ENCODE measurements at places on chromosomes 16 and 17.

GRCh38 chr17:21417921-21418320 lies 41.8 kb downstream of the KCNJ12 start:
- DNase-seq, result no peak

DNA sequence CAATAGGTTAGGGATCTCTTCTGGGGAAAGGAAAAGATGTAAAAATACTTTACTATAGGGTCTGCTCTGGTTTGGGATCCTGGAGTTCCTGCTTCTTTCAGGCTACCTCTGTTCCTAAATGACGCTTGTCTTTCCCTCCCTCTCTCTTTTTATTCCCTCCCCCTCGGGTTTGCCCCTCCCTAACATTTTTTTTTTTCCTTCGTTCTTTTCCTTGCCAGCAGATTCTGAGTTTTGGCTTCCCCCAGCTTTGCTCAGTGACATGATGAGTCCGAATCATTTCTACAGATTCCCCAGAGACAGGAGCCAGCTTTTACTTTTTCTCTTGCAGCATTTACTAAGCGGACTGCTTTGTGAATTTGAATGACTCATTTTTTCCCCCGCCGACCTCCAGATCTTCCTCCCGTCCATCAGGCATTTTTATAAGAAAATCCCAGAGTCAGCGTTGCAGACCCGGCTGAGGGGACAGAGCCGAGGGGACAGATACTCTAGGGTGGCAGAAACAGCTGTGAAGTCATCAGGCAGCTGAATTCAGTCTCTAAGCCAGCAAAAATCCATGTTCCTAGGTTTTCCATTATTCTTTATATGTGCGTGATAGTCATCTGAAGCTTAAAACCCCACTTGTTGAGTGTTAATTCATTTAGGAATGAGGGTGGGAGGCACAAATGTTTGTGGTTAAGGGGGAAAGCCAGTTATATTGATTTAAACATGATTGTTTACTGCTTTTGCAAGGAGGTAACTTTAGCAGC lies at the start of gene TMEM100:
TSS of gene TMEM100 (minus strand) at position 123 of the 746 bp plus-strand sequence. CDS start 1,794 bp downstream, outside the sequence.
- peak; percentile 37 for DNase-seq

- no peak for DNase-seq
Measured at GRCh38 chr17:4485676-4486646, 12.7 kb upstream of the SPNS2 start.

DNA sequence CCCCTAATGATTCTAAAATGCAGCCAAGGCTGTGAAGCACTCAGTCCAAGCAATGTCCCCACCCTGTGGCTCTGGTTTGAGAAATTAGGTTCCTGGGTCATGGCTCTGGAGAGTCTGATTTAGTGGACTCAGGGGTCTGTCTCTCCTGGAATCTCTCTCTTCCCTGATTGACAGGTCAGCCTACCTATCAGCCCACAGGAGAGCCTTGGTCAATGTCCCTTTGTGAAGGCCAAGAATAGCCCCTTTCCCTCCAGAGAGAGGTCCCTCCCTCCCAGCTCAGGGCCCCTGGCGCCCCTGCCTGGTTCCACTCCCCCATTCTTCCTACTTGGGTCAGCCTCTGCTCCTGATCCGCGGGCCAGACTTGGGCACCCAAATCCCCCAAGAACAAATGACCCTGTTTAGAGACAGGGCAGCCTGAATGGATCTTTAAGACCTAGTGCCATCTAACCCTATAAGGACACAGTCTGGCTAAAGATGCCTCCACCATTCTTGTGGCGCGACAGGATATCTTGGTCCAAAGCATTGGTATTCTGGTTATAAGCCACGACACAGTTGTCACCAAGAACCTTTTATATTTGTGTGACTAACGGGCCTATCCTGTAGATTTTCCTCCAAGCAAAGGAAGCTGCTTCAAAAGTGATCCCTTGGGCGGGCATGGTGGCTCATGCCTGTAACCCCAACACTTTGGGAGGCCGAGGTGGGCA lies 38.3 kb upstream of the PRSS54 start:
- DNase-seq, result no peak

- peak; percentile 85 for DNase-seq
Measured at GRCh38 chr17:16286009-16286946, 67.0 kb downstream of the CENPV start.

DNA sequence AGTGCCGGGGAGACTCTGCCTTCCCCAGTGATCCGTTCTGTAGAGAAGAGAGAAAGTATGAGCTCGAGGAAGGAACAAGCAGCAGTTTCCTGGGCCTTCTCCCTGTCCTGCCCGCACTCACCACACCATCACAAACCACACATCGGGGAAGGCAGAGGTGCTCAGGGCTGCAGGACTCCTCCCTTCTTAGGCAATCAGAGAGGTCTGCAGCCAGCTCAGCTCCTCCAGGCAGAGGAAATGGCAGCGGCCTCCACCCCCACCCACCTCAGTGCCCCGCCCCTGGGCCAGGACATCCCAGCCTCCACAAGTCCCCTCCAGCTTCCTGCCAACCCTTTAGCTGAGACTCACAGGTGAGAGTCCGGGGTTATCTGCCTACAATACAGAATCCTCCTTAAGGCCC lies 2.0 kb downstream of the ZNF319 start:
- peak; percentile 41 for DNase-seq

DNA sequence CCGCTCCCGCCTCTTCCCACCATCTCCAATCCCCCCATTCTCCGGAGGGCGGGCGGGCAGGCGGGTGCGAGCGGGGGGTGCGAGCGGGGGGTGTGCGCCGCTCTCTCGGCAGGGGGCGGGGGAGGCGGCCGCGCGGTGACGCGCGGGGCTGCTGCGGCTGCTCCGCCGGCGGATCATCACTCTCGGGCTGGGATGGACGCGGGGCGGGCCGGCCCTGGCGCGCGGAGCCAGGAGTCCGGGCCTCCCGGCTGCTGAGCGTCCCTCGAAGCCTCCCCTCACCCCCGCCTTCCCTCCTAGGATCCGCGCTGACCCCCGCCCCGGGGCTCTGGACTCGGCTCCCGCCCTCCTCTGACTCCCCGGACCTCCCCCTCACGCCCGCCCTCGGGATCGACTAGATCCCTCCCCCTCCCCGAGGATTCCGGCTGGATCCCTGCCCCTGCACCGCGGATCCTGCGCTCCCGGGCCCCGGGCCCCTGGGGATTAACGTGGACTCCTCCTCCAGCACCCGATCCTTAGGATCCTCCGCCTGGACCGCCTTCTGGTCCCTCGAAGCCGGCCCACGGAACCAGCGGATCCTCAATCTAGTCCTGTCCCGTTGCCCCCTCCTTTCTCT lies 946 bp upstream of the TMEM256 start:
- peak; percentile 26 for DNase-seq

DNA sequence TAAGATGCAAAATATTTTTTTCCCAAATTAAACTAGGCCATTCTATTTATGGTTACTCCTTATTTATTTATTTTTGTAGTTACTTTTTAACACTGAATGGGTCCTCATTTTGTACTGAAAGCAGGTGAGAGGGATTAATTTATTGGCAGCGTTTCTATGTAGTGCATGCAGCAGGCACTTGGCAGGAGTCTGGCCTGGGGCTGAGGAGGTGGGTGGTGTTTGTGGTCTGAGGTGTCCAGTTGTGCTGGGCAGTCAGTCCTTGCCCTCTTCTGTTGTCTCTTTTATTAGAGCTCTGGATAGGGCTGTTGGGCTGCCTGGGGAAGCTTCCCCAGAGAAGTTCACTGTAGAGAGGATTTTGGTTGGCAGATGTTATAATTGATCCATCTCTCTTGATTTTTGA lies 12.7 kb downstream of the SEC14L1 start:
- no peak for DNase-seq

DNA sequence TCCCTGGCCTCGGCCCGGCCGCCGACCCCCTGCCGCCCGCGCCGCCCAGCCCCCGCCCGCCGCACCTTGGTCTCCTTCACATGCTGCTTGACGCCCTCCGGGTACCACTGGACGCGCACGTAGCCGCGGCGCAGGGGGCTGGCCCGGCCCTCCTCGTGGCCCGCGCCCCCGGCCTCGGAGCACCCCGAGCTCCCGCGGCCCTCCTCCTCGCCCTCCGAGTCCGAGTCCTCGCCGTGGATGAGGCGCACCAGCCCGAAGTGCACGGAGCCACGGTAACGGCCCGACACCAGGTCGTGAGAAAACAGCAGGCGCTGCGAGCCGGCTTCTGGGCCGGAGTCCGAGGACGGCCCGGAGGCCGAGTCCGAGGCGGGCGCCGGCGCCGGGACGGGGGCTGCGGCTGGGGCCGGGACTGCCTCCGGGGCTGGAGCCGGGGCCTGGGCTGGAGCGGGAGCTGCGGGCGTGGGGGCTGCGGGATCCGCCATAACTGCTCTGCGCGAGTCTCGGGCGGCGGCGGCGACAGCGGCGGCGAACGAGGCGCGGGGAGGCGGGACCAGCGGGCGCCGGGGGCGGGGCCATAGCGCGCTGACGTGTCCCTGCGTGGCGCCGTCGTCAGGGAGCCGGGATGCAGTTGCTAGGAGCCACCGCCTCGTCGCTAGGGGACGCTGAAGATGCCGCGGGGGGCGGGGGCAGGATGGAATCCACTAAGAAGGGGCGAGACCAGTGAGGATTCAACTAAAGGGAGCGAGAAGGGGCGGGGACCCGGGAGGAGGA lies at the start of gene UBE2O:
TSS of gene UBE2O (minus strand) at position 493 of the 771 bp plus-strand sequence. CDS start at position 482, 11 bp downstream.
- peak; percentile 91 for DNase-seq

DNA sequence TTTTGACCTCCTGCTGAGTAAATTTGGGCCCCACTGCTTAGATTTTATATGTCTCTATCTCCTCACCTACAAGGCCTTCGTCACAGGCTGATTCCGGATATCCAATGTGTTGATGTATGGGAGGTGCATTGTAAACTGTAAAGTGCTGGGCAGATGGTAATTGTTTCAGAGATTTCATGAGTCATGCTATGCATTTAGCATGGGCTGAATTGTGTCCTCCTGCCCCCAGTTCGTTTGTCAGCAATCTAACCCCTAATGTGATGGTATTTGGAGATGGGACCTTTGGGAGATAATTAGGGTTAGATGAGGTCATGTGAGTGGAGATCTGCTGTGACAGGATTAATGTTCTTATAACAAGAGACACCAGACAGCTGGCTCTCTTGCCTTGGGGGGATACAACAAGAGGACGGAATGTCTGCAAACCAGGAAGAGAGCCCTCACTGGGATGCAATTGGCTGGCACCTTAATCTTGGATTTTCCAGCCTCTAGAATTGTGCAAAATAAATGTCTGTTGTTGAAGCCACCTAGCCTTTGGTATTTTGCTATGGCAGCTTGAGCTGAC lies 101.8 kb upstream of the NLRP1 start:
- DNase-seq, result no peak

GRCh38 chr17:36135465-36135864 lies 31.8 kb downstream of the CCL4 start:
- peak; percentile 27 for DNase-seq

GRCh38 chr16:15518381-15519351 lies 84.3 kb downstream of the BMERB1 start:
- no peak for DNase-seq

DNA sequence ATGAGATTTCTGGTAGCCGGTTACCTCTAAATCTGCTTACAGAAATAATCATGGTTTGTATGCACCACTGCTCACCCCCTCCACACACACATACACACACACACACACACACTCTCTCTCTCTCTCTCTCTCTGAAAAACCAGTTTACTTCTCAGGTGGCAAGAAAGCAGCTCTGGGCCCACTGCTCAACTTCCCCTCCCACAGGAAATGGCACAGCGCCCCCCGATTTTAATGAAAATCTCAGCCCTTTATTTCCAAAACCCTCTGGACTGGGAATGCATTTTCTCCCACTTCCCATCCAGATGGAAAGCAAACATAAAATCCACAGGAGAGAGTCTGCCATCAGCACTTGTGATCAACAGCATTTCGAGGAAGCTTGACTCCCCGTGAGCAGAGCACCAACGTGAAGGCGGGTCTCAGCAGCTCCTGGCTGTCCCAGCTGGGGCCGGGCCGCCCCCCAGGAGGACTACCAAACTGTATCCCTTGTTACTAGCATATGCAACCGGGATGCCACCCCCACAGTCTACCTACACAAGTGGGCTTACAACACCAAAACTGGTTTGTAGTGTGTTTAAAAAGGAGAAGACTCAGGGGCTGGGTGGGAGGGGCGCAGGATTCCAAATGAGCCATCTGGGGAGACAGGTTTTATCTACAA lies 121.1 kb downstream of the SLC39A11 start:
- no peak for DNase-seq

DNA sequence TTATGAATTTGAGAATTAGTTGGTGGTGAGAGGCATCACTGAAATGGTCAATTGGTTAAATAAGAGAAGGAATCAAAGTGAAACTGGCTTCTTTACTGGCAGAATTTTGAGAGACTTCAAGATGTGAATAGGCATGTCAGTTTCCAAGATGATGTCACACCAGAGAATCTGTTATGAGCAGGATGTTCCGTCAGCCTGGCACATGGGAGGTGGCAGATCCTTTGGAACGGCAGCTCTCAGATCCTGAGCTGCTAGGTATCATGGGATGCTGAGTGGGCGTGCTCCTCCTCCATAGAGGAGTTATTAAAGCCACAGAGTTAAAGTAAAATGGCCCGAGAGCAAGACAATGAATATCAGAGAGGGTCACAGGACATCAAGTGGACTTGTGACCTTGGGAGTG lies 444.3 kb upstream of the HSBP1 start:
- DNase-seq, result no peak

- peak; percentile 66 for DNase-seq
Measured at GRCh38 chr16:3618769-3619141, 7.3 kb upstream of the SLX4 start.

GRCh38 chr16:22008215-22009059 lies 526 bp downstream of the MOSMO start:
- no peak for DNase-seq

DNA sequence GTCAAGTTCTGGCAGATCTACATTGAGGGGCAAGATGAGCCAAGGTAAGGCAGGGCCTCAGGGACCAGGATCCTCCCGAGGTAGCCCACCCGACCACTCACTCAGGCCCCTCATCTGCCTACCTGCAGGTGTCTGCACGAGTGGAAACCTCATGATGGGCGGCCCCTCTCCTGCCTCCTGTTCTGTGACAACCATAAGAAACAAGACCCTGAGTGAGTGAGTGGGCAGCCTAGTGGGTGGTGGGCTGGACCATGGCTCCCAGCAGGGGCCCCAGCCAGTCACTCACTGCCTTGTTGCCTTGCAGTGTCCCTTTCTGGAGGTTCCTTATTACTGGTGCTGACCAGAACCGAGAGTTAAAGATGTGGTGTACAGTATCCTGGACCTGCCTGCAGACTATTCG lies 5.4 kb downstream of the EDC4 start:
- DNase-seq, result no peak

DNA sequence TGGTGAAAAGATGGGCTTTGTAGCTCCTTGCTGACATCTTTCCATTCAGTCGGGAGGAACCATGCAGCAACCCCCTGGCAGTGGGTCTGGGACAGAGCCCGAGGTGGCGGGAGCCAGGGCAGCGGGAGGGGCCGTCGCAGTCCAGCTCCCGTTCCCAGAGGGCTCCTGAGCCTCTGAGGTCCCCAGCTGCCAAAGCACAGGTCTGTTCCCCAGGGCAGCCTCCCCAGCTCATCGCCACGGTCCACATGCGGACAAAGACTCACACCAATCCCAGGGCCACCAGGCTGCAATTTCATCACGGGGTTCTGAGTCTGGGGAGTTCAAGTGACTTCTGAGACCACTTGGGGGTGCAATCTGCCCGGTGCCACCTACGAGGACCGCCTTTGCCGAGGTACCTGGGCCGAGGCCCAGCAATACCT lies 196.0 kb downstream of the RBFOX3 start:
- DNase-seq, result no peak

GRCh38 chr17:4560837-4561256 lies 470 bp upstream of the GGT6 start:
- no peak for DNase-seq

Measured in suppressor macrophage treated with lipopolysaccharide for 1 hour (primary cell).